ENCODE measurements at places on chromosomes 11 and 22.

GRCh38 chr11:102643941-102644340 is 18.8 kb upstream of the MMP20 start:
- no peak for DNase-seq

DNA sequence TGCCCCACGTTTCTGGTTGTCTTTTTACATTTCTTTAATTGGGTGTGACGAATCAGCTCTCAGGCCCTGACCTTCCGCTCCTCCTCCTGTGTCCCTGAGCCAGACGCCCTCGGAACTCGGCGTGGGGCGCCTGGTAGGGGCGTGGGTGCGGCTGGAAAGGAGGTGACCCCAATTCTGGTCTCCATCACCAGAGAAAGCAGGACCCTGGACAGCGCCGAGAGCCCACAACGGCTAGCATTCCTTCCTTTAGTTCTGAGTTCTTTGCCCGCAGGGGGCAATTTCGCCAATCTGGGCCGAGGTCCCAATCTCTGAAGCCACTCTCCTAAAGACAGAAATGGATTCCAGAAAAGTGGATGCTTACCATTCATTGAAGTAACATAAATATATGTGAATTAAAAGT is 11.7 kb upstream of the RBMXL2 start:
- no peak for DNase-seq

DNA sequence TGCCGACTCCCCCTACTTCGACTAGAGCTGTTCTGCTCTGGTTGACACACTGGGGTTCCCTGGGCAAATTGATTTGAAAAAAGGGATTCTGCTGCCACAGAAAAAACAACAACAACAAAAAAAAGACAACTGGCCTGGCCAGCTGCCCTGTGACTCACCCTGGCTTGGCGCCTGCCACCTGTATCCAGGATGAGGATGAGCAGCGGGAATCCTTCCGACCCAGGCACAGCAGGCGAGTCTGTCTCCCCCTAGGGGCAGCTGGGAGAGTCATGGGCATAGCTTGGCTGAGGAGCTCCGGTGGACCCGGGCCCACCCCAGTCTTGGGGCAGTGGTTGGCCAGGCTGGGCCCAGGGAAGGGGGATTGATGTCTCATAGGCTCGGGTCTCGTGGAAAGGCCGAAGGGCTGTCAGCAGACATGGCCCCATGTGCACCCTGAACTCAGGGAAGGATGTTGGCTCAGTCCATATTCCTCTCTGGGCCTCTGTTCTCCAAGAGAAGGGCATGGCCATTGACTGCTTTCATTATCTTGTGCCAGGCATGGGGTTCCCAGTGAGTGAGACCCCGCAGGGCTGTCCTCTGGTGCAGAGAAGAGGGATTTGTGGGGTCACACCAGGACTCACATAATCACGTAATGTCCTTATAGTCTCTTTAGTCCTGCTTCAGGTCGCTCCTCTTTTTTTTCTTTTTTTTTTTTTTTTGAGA is 10.4 kb upstream of the SUN2 start:
- peak; percentile 41 for DNase-seq

DNA sequence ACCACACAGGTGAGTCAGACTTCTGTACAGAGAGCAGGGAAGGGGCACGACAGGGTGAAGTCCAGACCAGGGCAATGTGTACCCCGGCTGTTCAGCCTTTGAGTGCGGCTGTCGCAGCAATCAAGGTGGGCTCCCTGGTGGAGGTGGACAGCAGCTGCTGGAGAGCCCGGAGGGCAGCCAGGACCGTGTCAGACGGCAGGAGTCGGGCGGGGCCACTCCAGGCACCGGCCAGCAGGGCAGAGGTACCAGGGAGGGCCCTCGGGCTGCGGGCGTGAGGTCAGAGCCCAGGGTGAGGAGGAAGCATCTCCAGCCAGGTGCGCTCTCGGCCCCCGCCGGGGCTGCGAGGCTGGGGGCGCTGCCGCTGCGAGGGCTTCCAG is 802 bp upstream of the PIM3 start:
- DNase-seq, result no peak

GRCh38 chr11:78630561-78631303 is 56.1 kb upstream of the NARS2 start:
- DNase-seq, result no peak

DNA sequence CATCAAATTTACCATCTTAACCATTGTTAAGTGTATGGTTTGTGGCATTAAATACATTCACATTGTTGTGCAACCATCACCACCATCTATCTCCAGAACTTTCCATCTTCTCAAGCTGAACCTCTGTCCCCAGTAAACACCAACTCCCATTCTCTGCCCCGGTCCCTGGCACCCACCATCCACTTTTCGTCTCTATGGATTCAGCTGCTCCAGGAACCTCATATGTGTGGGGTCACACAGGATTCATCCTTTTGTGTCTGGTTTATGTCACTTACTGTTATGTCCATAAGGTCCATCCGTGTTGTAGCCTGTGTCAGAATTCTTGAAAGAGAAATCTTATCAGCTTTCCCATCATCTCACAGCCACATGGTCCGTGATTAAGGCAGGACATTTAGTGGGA is 16.3 kb downstream of the TSPAN32 start:
- no peak for DNase-seq

DNA sequence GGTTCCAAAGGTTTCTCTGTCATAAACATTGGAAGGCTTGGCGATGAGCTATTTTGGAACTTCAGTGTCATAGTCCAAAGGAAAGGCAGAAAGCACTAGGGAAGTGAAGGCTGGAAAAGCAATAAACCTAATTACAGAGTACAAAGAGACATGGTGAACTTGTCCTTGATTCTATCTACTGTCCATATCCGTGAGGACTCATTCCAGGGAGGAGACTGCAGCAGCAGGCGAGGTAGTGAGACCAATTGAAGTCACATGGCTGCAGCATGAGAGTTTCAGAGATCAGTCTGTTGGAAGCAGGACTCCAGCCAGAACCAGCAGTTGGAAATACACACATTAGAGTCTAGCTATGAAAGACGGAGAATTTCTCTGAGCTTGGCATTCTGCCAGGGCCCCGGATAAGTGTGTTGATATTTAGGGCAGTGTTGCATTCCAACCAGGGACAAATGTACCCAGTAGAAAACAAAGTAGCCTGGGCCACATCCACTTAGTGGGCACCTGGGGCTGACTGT is 54.1 kb upstream of the ARHGAP42 start:
- DNase-seq, result no peak

DNA sequence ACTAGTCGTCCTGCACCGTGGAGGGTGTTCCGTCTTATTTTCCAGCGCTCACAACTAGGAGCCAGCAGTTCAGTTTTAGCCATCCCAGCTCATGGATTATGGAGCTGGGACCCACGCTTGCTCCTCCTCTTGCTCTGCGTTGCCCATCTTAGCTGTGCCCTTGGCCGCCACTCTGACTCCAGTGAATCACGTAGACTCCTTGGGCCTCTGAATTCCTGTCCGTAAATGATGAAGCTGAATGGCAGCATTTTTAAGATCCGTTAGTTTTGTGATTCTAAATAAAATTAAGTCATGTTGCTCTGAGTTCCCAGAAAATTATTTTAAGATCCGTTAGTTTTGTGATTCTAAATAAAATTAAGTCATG is 23.8 kb downstream of the BCR start:
- DNase-seq, result no peak

DNA sequence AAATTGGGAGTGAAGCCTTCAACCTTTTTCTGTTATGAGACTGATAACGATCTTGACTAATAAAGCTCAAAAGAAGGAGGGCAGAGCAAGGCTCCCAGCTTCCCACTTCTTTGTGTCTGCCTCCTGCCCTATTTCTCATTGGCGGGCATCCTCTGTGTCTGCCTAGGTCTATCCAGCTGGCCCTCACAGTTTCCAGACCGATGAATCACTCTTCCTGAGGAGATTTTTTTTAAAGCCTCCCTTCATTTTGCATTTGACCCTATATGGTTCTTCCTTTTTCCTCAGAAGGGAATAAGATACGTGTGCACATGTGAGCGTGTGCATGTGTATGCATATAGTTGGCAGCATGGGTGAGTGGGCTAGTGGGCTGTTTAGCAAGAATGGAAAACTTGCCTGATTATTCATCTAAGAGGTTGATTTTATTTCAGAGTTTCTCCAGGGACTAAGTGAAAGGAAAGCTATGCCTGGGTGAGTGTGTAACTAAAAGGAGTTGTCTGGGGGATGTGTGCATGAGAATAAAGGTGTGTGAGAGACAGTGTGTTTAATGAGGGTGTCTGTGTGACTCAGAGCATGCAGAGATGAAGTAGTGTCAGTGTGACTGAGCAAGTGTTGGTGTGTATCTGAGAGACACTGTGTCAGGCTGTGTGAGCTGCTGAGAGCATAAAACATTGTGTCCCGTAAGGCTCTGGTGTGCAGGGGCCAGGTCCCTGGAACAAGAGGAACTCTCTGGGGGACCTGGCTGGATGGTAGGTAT is 12.2 kb downstream of the PHLDB1 start:
- DNase-seq, result peak; percentile 47

DNA sequence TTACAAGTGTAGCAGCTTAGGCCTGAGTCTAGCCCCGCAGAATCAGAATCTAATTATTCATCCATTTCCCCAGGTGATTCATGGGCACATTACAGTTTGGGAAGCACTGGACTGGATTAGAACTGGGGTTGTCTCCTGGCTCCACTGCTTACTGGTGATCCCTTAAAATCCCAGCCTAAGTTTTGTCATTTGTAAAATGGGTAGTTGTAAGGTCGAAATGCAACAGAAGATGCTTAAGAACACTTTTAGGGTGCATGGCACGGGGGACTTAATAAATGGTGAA is 1.3 kb downstream of the STX3 start:
- DNase-seq, result no peak

DNA sequence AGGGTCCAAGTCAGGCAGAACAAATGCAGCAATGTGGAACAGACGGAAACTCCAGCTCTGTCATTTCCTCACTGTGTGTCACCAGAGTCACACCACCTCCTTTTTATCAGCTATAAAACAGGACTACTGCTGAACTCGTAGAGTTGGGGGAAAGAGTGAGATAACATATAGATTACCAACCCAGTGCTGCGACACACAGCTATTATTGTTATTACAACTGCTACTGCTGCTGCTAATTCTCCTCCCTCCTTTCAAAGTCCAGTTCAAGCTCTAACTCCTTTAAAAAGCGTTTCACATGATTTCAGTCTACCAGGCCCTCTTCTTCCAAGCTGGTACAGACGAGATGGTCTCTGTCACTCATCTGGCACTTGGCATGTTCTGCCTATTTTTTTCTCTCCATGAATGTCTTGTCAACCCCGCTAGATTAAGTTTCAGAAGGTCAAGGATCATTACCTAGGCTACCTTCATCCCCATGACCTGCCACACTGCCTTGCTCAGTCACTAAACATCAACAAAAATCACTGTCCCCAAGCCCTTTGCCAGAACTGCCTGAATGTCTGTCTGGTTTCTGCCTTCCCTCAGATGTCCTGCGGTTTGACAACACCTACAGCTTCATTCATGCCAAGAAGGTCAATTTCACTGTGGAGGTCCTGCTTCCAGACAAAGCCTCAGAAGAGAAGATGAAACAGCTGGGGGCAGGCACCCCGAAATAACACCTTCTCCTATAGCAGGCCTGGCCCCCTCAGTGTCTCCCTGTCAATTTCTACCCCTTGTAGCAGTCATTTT is 3.7 kb upstream of the MTFP1 start:
- DNase-seq, result no peak

- no peak for DNase-seq
These were observed 131.1 kb upstream of the FIBIN start for GRCh38 chr11:26862801-26863200.

DNA sequence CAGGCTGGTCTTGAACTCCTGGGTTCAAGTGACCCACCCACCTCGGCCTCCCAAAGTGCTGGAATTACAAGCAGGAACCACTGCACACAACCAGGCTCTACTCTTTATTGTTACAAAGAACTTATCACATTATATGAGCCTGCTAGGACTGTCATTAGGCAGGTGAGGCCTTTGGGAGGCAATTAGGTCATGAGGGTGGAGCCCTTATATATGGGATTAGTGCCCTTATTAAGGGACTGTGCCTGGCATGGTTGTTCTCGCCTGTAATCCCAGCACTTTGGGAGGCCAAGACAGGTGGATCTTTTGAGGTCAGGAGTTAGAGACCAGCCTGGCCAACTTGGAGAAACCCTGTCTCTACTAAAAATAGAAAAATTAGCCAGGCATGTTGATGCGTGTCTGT is 10.5 kb upstream of the PSMC3 start:
- no peak for DNase-seq

DNA sequence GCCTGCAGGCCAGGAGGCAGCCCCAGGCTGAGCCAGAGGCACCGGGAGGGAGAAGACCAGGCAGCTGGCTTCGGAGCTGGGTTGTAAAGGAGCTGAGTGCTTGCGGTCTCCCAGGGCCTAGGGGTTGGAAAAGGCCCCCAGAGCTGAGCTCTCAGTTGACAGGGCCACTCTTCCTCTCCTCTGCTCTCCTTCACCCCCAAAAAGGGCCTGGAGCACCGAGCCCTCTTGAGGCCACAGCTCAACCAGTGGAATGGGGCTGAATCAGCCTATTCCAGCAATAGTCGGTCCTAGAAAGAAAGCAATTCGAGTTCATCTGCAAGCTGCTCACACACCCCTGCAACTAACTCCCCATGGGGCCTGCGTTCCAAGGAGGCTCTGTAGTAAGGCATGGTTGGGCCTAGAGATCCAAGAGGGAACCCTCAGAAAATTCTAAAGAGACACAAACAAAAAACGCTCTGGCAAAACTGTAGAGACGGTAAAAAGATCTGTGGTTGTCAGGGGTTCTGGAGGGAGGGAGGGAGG is 205.0 kb downstream of the BUD13 start:
- DNase-seq, result no peak

GRCh38 chr22:48431536-48432315 is 1395.9 kb downstream of the BRD1 start:
- DNase-seq, result no peak

- no peak for DNase-seq
These were observed 60.0 kb upstream of the NUP50 start for GRCh38 chr22:45103756-45104155.

GRCh38 chr22:45096256-45096907 is 67.3 kb upstream of the NUP50 start:
- DNase-seq, result peak; percentile 41

GRCh38 chr11:70307176-70307575 is 36.7 kb downstream of the PPFIA1 start:
- DNase-seq, result no peak

GRCh38 chr11:129960216-129961214 is 42.1 kb downstream of the PRDM10 start:
- no peak for DNase-seq

Data from right kidney (tissue), 9 donors.